ENCODE measurements at places on chromosomes 16 and 17.

DNA sequence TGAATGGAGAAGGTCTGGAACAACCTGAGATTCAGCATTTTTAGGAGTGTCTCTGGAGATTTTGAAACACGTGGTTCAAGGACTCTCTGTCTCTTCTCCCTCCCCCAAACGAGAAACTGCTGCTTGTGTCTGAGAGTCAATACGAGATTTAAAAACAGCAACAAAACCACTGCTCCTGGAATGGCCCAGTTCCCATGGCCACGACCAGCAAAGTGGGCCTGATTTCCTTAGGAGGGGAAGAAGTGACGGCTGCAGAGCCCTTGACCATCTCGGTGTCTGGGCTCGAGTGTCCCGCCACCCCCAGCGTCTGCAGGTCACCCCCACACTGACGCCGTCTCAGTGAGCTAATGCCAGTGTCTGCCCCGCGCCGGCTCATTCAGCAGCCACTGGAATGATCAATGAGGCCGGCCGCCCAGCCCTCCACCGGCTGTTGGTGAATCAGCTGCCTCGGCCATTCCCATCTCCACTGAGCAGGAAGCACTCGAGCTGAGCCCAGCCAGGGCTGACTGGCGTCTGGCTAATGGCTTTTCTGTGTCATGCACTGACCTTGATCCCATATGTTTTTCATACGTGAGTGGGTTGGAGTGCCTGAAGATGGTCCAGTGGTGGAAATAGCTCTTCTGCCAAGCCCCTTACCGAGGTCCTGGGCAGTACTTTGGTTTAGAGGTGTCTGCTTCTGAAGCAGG is 151.8 kb downstream of the PITPNC1 start:
- DNase-seq = no peak

DNA sequence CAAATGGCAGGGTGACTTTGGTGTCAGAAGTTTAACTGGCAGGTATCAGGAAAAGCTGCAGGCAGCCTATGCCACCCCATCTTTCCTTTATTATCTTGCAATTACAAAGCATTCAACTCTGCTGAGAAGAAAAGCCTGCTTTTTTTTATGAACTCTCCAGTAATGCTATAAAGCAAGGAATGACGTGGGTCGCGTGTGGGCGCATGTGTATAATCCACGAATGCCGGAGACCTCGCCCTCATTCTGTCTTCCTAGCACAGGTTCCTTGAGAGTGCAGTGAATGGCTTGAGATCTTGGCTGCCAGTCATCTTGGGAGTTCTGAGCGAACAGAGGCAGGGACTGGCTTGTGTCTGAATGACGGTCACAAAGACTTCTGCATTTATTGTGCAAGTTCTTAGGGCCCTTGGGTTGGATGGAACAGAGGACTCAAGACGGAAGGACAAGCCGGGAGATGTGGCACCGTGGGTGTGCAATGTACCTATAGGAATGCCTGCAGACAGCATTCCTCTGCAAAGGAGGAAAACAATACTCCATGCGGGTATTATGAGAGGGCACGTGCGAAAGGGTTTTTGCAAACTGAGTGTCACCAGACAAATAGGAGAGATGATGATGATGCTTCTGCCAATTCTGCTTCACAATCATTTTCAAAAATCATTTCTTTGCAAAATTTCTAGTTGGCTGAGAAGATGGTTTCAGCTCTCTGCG is 96.1 kb upstream of the ELAC2 start:
- DNase-seq = no peak

DNA sequence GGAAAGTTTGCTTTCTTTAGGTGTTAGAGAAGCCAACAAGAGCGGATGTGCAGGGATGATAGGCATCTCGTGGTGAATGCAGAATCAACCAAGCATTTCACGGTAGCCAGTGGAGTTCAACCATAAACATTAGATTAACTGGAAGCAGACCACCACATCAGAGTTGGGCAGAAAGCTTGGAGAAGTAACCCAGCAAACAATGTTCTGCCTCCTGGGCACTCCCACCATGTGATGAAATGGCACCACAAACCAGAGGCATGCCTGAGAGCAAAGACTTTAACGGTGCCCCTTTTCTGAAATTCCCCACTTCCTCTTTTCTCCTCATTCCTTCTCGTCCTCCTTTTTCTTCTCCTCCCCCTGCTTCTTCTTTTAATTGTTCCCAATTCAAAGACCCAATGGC is 193.5 kb upstream of the ANKFN1 start:
- no peak for DNase-seq

GRCh38 chr17:59693582-59693981 is 13.6 kb downstream of the PTRH2 start:
- DNase-seq = no peak

- DNase-seq = no peak
Observed at GRCh38 chr17:82810644-82811430, 29.0 kb downstream of the ZNF750 start.

DNA sequence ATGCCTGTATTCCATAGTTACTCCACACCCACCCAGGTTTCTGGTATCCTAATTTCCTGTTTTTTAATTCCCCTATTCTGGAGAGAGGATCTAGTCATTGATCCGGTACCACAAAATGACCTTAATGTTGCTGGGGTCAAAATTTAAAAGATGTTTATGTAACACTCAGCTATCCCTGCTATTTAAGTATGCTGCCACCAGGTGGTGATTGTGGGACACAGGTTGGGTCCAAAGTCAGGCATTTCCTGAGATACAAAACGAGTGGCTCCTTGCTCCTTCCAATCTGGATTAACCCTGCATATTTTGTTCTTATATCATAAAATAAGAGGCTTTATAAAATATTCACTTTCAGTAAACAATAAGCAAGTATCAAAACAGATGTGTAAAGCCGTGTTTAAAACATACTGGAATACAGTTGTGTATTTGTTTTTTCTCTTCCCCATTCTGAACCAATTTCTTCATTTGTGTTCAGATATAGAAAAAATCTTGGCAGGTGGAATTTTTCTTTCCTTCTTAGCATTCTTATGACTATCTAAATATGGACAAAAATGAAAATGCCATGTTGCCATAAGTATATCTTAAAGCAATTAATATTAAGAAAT is 16.3 kb downstream of the HS3ST4 start:
- no peak for DNase-seq

GRCh38 chr17:4607773-4608187 is 23.5 kb downstream of the SMTNL2 start:
- DNase-seq = no peak

- no peak for DNase-seq
Observed at GRCh38 chr16:89117227-89117974, 23.7 kb downstream of the ACSF3 start.

DNA sequence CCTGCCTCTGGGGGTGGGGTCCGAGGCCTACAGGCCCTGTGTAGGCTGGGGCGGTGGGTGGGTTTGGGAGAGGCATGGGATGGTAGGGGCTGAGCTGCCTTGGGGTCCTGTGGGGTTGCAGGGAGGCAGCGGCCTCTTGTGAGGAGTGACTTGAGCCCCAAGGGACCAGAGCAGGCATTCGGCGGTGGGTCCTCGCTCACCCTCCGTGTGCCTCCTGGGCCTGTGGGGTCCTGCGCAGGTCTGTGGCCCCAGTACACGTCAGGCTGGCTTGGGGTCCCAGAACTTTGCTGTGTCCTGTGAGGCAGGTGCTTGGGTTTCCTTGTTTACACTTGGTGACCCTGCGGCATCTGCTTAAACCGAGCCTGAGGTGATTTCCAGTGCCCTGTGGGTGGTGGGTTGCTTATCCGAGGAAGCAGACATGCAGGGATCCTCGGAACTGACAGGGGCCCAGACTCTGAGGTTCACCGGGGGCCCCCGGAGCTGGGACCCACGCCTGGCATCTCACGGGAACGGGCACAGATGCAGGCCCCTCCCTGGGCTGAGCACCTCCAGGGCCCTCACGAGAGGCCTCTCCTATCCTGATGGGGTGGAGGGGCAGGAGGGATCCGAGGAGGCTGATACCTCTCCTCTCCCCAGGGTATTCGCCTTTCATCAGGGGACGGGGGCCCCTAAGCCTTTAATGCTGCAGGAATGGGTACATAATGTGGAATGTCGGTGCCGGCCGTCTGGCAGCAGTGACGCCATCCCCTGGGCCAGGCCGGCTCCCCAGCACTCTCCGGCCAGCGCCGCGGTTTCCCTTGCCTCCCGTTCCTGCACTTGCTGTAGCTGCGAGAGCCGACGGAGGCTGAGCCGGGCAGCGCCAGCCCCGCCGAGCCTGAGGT is 7.7 kb downstream of the METRNL start:
- no peak for DNase-seq

DNA sequence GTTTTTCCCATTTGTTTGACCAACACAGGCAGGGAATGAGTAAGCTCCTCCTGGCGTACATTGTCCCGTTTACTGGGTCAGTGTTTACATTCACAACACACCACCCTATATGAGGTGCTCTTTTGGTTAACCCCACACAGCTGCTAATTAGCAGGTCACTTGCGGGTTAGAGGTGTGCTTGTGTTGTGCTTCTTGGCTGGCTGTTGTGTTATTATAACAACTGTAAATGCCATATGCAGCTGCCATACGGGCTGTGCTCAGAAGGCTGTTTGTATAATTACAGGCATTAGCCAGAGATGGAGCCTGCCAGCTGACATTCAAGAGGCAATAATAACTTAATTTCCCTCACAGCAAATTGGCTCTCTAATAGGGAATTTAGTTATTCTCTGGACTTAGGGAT is 205.1 kb upstream of the ELAC2 start:
- DNase-seq = no peak

GRCh38 chr17:56432443-56432842 is 161.1 kb upstream of the NOG start:
- DNase-seq = no peak

DNA sequence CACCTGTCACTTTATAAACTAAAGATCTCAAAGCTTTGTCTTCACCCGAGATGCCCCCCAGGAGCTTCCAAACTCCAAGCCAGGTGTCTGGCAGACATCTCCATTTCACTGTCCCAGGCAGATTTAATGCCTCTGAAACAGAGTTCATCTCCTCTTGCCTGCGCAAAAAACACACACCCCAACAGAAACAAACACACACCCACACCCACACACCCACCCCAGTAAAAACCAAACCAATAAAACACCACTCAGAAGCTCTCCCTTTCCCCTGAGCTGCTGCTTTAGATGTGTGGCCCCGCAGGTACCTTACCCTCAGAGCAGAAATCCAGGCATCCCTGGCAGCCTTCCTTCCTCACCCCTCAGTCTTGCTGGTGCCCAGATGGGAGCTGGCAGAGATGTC is 14.4 kb downstream of the SEC14L1 start:
- no peak for DNase-seq

- DNase-seq = no peak
Observed at GRCh38 chr16:56780646-56781045, 50.7 kb downstream of the NUP93 start.

- DNase-seq = no peak
Observed at GRCh38 chr16:69712914-69713581, 13.3 kb downstream of the NQO1 start.

DNA sequence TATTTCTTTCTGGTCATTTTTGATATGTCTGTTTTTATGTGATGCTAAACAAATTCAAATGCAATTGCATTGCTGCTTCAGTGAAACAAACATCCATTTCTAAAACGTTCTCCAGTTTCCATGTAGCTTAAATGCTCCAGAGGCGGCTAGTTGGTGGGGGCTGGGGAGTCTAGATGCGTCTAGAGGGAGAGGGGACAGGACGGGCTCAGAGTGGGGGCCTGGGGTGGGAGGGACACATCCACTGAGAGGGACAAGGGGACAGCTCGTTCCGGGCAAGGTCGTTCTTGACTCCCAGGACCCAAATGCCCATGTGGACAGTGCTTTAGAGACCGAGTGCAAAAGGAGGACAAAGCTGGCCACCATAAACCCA is 102.3 kb downstream of the FOXL1 start:
- DNase-seq = no peak

- peak; percentile 52 for DNase-seq
Observed at GRCh38 chr17:9239793-9240658, 218.7 kb downstream of the NTN1 start.

DNA sequence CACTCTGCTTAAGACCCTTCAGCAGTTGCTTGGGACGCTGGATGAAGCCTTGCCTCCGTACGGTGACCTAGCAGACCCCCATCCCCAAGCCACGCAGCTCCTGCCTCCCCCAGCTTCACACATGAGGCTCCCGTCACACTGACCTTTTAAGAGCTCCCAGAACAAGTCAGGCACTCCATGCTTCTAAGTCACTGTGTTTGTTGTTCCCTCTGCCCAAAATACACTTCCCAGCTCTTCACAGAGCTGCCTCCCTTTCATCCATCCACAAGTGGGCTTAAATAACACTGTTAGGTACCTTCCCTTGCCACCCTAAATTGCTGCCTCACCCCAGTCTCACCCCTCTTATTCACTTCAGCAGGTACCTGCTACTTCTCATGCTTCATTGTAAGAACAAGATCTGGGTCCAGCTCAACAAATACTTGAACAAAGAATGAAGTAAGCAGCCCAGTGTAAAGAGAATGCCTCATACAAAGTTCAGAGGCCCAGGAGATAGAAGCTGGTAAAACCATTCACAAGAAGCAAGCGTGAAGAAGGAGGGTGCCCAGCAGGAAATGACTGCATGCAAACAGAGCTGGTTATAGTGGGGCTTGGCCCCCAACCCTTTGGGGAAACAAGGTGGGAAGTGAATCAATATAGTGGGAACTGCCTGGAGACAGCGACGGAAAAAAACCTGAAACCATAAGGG is 5.8 kb downstream of the ZC3H7A start:
- no peak for DNase-seq

DNA sequence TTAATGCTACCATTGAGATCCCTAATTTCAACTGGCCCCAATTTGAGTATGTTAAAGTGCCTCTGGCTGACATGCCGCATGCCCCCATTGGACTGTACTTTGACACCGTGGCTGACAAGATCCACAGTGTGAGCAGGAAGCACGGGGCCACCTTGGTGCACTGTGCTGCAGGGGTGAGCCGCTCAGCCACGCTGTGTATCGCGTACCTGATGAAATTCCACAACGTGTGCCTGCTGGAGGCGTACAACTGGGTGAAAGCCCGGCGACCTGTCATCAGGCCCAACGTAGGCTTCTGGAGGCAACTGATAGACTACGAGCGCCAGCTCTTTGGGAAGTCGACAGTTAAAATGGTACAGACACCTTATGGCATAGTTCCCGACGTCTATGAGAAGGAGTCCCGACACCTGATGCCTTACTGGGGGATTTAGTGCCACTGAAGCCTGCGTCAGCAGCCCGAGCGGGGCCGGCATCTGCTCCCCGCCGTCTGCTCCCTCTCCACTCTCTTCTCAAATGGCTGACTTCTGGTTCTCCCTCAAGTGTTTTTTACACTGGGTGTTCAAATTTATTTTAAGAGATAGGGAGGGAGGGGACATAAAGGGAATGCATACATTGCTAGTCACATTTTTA is 22.9 kb downstream of the DUSP14 start:
- no peak for DNase-seq
